ENCODE measurements at places on chromosomes 2 and 18.

GRCh38 chr18:56479841-56480240 lies 158.6 kb downstream of the TXNL1 start:
- no peaks in the 10 kb centered on the region for H3K4me1 ChIP-seq
- H3K27me3 ChIP-seq: no peaks in the 10 kb centered on the region
- H3K4me3 ChIP-seq: no peak overlapping the region
- H3K27ac ChIP-seq: no peak overlapping the region
- no peaks in the 10 kb centered on the region for H3K36me3 ChIP-seq

DNA sequence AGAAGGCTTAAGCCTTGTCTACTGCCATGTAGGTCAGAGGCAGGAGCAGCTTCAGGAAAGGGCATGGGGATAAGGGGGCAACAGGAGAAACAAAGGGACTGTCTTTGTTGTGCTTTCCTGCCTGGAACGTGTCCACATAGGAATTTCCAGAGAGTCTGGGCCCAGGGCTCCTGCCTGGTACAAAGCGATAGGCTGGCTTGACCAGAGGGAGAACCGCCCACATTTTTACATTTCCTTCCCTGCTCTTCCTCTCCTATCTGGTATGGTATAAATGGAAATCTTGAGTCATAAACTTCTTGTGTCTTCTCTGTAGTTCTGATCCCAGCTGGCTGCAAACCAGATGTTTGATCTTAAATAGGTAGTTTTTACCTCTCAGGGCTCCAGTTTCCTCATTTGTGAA lies 414.8 kb downstream of the HRH4 start:
- DNase-seq: no peak
- no peaks in the 10 kb centered on the region for H3K4me1 ChIP-seq
- no peaks in the 10 kb centered on the region for H3K27me3 ChIP-seq
- no peaks in the 10 kb centered on the region for H3K36me3 ChIP-seq
- H3K27ac ChIP-seq: no peak overlapping the region

DNA sequence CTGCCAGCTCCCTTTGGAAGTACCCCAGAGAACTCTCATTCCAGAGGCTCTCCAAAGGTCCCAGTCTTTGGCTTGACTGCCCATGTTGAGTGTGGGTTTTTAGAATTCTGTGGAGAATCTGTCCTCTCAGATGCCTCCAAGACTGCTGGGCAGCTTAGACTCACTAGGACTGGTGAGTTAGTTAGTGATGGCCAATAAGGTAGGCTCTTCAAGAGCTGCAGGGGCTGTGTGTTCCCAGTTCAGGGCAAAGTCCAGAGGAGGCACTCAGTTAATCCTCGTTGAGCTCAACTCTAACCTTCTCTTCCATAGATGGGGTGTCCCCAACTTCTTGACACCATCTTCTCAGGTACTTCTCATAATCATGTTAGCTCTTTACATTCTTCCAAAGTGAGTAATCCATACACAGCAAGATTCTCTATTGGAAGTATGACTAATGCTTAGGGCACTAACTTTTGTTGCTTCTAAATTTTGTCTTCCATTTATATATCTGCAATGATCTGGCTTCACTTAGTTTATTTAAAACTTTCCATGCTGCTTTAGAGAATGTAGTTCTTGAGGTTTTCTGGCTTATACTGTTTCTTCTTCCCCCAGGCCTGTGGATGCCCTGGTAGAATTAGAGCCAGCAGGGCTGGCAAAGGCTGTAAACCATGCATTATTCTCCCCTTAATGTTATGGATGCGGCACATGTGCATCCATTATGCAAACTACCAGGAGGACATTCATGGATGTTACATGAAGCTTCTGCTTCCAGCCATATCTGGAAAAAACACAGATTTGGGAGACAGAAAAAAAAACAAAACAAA lies 88.9 kb downstream of the POLE4 start:
- no peaks in the 10 kb centered on the region for H3K36me3 ChIP-seq
- no peak overlapping the region for H3K27ac ChIP-seq
- no peaks in the 10 kb centered on the region for H3K27me3 ChIP-seq
- H3K4me1 ChIP-seq: peaks cover 8% of the 10 kb centered on the region

DNA sequence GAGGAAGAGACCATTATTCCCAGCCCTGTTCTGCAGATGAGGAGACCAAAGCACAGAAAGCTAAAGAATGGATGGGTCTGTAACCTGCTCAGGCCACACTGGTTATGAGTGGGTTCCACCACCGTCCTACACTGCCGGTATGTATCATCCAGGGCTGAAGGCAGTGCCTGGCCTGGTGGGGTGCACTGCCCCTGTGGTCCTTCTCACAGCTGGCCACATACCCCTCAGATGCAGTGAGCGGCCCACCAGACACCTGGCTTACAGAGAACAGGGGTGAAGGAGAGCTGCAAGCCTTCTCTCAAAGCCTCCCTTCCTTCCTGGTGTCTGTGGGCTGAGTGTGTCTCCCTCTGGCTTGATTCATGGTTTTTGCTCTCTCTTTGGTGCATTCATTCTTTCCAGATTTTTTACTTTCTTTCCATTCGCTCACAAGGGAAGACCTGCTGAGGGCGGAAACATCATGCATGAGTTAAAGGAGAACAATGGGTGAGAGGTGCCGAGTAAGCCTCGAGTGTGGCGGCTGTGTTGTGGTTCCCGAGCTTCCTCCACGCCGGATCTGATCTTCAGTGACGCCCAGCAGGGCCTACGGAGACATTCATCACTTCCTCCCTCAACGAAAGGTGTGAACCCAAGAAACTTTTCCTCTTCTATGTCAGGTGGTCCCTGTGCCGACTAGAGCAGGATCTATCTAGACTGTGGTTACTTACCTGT lies 62.1 kb upstream of the REL start:
- DNase-seq: no peak
- no peaks in the 10 kb centered on the region for H3K4me1 ChIP-seq
- H3K27me3 ChIP-seq: no peaks in the 10 kb centered on the region
- no peaks in the 10 kb centered on the region for H3K36me3 ChIP-seq
- peak overlapping the region; percentile 17 for H3K27ac ChIP-seq

GRCh38 chr18:21450913-21451312 lies 149.6 kb downstream of the ESCO1 start:
- DNase-seq: no peak
- no peaks in the 10 kb centered on the region for H3K27me3 ChIP-seq
- H3K4me1 ChIP-seq: no peaks in the 10 kb centered on the region
- H3K27ac ChIP-seq: no peak overlapping the region

DNA sequence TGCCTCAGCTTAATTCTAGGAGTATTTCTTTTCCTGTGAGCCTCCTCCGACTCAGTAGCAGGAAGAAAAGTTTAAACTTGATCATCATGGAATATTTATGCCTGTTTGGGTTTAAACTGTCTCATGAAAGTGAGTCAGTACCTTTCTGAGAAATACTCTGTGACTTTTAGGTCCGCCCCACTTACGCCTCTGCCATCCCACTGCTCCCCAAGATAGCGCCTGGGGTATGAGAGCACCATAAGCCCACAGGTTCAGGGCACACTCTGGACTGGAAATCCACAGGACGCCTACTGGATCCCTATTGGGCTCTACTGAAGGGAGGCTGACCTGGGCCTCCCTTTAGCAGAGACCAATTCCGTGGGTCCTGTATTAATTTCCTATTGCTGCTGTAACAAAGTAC lies 175.8 kb upstream of the CDH20 start:
- H3K4me3 ChIP-seq: no peak overlapping the region
- H3K36me3 ChIP-seq: no peaks in the 10 kb centered on the region
- H3K27me3 ChIP-seq: no peaks in the 10 kb centered on the region
- no peak overlapping the region for H3K27ac ChIP-seq
- no peak for DNase-seq
- no peaks in the 10 kb centered on the region for H3K4me1 ChIP-seq

DNA sequence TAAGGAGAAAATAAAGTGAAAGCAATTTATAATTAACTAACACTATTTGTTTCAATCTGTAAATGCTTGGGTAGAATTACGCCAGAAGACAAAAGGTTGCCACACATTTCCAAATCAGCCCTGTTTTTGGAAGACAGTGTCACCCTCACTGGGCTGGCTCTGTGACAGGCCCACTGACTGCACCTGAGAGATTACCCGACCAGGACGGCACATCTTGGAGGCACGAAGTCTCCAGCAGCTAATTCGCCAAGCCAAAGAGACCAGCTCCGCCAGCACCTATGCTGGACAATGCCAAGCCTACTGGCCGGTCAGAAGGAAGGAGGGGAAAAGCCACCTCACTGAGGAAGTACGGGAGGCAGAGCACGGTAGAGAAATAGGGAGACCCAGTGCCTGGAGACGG lies 61.9 kb downstream of the CYB5A start:
- no peak overlapping the region for H3K4me3 ChIP-seq
- no peaks in the 10 kb centered on the region for H3K27me3 ChIP-seq
- no peak overlapping the region for H3K27ac ChIP-seq
- DNase-seq: no peak
- H3K36me3 ChIP-seq: no peaks in the 10 kb centered on the region

DNA sequence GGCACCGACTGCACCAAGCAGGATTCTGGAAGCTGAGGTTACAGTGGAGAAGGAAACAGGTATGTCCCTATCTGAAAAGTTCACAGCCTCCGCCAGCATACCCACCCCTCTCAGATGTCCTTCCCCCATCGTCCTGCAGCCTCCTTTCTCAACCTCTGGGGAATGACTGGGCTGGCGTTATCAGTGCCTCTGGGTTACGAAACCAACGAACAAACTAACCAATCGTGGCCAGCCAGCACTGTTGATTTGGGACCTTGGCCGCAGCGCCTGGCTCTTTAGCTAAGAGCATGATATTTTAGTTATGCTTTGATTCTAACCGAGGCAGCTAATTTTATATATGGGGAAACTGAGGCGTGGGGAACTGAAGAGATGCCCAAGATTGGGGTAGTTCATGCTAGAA lies 233.0 kb downstream of the TFCP2L1 start:
- DNase-seq: peak; percentile 42
- no peaks in the 10 kb centered on the region for H3K4me1 ChIP-seq
- H3K36me3 ChIP-seq: no peaks in the 10 kb centered on the region
- no peak overlapping the region for H3K27ac ChIP-seq
- H3K27me3 ChIP-seq: no peaks in the 10 kb centered on the region

DNA sequence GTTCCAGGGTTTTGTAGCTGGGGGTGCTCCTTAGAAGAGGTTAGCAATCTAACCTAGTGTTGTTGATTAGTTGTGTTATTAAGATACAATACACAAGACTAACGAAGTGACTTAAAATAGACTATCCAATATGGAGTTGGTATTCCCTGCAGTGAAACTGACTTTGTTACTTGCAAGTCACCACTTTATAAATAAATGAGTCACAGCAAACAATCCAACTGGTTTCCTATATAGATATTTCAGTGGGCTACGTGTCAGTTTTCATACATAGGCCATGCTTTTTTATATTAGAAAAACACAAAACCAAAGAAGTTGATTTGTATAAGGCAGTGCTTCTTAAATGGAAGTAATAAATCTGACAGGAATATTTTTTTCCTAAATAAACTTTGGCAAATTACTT lies 274.0 kb downstream of the CAMKMT start:
- DNase-seq: no peak
- H3K27me3 ChIP-seq: no peaks in the 10 kb centered on the region
- H3K4me3 ChIP-seq: no peak overlapping the region

- H3K27ac ChIP-seq: no peak overlapping the region
- peaks cover 7% of the 10 kb centered on the region for H3K4me1 ChIP-seq
- DNase-seq: no peak
Measured at GRCh38 chr18:13540477-13541182, 185.7 kb downstream of the FAM210A start.

GRCh38 chr2:168926621-168927386 lies 25.7 kb downstream of the G6PC2 start:
- no peak for DNase-seq
- no peaks in the 10 kb centered on the region for H3K36me3 ChIP-seq
- H3K4me1 ChIP-seq: no peaks in the 10 kb centered on the region
- H3K27me3 ChIP-seq: no peaks in the 10 kb centered on the region

- no peaks in the 10 kb centered on the region for H3K36me3 ChIP-seq
- H3K4me3 ChIP-seq: no peak overlapping the region
- no peak for DNase-seq
Measured at GRCh38 chr2:207446653-207447052, 83.1 kb upstream of the CREB1 start.

GRCh38 chr2:100571668-100572067 lies 8.9 kb downstream of the PDCL3 start:
- no peaks in the 10 kb centered on the region for H3K27me3 ChIP-seq
- H3K4me3 ChIP-seq: no peak overlapping the region
- peaks cover 91% of the 10 kb centered on the region for H3K36me3 ChIP-seq
- DNase-seq: no peak
- H3K4me1 ChIP-seq: no peaks in the 10 kb centered on the region

GRCh38 chr18:55573386-55573785 lies 14.6 kb downstream of the TCF4 start:
- H3K4me3 ChIP-seq: no peak overlapping the region
- H3K36me3 ChIP-seq: no peaks in the 10 kb centered on the region
- H3K27ac ChIP-seq: no peak overlapping the region

GRCh38 chr2:240359695-240360094 lies 75.8 kb upstream of the GPC1 start:
- H3K27ac ChIP-seq: no peak overlapping the region
- H3K4me3 ChIP-seq: no peak overlapping the region
- H3K27me3 ChIP-seq: no peaks in the 10 kb centered on the region
- no peaks in the 10 kb centered on the region for H3K36me3 ChIP-seq
- DNase-seq: no peak

DNA sequence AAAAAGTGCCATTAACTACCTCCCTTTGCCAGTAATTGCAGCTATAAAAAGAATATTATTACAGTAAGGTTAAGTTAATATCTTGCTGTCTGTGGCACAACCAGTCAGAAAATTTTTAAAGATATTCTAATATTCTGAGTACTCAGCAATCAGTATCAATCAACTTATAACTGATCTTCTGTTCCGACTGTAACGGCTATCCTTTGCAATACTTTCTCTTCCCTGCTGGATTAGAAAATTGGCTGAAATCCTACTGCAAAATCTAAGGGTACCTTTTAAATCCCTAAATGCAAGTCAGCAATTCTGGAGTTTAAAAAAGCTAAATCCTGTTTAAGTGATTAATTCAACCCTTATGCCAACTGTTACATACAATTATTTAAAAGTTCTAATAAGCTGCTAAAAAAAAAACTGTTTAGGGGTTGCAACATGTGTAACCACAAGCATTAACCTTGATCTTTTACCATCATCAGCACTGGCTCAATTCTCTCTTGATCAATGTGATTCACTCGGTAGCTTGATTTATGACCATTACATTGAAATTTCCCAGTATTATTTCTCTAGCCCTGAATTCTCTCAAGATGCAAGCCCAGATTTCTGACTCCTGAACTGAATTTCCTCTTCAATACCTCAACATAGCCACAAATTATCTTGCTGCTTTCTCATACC lies 20.5 kb downstream of the GAREM1 start:
- no peak for DNase-seq
- H3K27ac ChIP-seq: no peak overlapping the region
- no peaks in the 10 kb centered on the region for H3K27me3 ChIP-seq
- H3K36me3 ChIP-seq: no peaks in the 10 kb centered on the region
- no peaks in the 10 kb centered on the region for H3K4me1 ChIP-seq
- H3K4me3 ChIP-seq: no peak overlapping the region

DNA sequence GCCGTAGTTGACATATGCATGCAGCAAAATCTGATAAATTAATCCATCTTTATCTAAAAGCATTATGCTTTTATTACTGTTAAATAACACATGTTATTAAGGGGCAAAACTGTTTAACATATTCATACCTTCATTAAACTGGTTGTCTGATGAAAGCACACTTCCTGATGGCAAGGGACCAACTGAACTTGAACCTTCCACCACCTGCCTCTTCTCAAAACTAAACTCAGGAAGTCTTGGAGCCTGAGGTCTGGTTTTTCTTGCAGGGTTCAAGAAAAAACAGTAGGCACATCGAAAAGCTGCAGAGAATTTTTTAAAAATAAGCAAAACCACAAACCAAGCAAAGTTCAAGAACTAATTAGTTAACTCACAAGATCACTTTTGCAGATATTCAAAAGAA lies 64.9 kb downstream of the LNPK start:
- no peak overlapping the region for H3K4me3 ChIP-seq
- H3K27ac ChIP-seq: no peak overlapping the region
- H3K27me3 ChIP-seq: no peaks in the 10 kb centered on the region
- no peaks in the 10 kb centered on the region for H3K4me1 ChIP-seq
- peaks cover 14% of the 10 kb centered on the region for H3K36me3 ChIP-seq

Measured in upper lobe of right lung (tissue), 1 donor.